NCI-H187 treated with DMSO at 0.1 percent for 48 hours (cell line): ENCODE measurements at places on chromosomes 3 and 15.

GRCh38 chr3:51371943-51372557, 13.0 kb upstream of the MANF start:
- DNase-seq = no peak

DNA sequence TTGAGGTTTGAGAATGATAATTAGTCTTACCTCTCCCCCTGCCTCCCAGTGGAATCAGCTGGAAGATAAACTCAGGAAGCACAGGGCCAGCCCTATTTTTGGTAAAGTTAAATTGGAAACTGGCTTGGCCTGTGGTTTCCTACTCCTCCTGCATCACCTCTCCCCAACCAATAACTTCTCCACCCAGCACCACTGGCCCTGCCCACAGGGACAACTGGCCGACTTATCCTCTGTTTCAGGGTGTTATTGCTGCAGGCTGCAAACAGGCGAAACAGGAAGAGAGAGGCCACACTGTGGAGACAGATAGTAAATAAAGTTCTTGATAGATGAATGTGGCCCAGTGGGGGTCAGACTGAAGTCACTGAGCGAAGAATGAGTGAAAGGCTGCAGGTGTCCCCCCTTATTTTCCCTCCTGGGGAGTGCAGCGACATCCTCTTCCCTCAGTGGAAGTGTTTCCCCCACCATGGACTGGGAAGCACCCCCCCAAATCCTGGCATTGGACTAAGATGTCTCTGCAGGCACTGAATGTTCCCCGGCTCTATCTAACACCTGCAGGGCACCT, 47.1 kb downstream of the PDIA5 start:
- DNase-seq = no peak

DNA sequence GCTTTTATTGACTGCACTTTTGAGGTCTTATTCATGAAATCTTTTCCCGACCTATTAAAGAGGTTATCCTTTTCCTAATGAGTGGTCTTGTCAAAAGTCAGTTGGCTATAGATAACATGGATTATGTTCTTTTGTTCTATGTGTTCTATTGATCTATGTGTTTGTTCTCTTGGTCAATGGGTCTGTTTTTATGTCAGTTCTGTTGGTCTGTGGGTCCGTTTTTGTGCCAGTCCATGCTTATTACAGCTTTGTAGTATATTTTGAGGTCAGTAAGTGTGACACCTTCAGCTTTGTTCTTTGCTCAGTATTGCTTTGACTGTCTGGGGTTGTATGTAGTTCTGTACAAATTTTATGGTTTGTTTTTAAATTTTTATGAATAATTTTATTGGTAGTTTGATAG, 7.8 kb downstream of the TFG start:
- DNase-seq = no peak

DNA sequence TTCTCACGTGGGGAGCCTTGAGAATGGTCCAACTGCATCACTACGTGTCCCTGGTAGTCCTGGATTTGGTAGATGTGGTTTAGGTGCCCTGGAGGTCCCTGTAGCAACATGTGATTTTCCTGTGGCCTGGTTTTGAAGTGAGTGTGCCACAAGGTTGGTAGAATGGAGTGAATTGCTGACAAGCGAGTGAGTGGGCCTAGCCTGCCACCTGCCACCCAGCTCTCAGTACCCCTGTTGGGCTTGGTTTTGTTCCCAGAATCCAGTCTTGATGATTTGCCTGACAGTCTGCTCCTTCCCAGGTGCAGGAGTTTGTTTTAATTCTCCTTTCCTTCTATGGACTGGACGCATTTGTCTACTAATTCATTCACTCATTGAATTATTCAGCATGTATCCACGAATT, 19.4 kb downstream of the RPLP1 start:
- DNase-seq = no peak

DNA sequence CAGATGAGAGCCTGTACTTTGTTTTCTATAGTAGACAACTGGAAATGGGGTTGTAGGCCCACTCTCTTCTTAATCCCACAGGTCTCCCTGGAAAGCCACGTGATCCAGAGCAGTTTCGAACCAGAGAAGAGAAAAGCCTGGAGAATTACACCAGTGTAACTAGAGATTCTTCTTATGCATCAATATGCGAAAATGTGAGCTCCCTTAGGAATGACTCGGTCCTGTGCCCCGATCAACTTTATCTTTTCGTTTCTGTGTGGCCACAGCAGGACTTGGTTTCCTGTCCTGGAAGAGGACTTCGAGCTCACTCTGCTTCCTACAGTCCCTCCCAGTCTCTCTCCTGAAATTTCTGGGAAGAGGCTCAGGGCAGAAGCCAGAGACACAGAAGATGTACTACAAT, 73.8 kb upstream of the TPM1 start:
- DNase-seq = no peak

- DNase-seq = no peak
These were observed 1.1 kb upstream of the MSL2 start for GRCh38 chr3:136197159-136197793.

- DNase-seq = no peak
These were observed 78.8 kb upstream of the THBS1 start for GRCh38 chr15:39502082-39502447.

DNA sequence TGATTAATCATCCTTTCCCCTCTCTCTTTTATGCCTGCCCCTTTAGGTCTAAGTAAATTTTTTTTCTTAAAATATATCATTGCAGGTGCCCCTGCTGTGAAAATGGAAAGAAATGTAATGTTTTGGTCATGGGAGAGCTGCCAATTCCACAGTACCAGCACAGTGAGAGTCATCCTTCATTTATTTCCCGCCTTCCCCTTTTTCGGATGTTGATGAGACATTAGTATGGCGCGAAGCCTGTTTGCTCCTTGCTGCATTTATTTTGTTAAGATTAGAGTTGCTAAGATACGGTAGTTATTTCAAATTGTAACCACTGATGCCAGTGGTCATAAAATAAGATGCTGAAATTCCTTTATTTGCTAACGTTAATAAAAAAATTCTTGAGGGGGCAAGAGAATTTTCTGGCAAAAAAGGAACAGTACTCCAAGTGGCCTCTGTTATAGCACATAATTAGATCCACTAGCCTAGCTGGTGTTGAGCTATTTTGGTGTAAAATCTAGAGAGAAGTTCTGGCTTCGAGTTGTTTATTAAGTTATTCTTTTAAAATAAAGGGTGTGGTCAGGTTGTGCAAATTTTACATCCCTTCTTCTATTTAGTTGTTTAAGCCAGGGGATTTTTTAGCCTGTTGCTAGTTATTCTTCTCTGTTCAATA, 62.8 kb downstream of the MDFIC2 start:
- DNase-seq = no peak

GRCh38 chr3:116739678-116740077, 30.1 kb downstream of the TUSC7 start:
- DNase-seq = no peak

- no peak for DNase-seq
These were observed 396.0 kb downstream of the FHIT start for GRCh38 chr3:60855250-60855649.

- no peak for DNase-seq
These were observed 1154.0 kb downstream of the IGSF11 start for GRCh38 chr3:117880638-117881037.
